Glutamatergic neuron (in vitro differentiated cells): ENCODE measurements at places on chromosomes 2 and 18.

- no peak overlapping the region for H3K27ac ChIP-seq
These were observed 115.8 kb downstream of the CABLES1 start for GRCh38 chr18:23250893-23251656.

- peaks cover 31% of the 10 kb centered on the region for H3K4me1 ChIP-seq
- peak overlapping the region; percentile 97 for H3K27ac ChIP-seq
- H3K27me3 ChIP-seq = peaks cover 8% of the 10 kb centered on the region
- no peak for DNase-seq
These were observed 12.1 kb downstream of the ANKRD23 start for GRCh38 chr2:96831679-96832078.

DNA sequence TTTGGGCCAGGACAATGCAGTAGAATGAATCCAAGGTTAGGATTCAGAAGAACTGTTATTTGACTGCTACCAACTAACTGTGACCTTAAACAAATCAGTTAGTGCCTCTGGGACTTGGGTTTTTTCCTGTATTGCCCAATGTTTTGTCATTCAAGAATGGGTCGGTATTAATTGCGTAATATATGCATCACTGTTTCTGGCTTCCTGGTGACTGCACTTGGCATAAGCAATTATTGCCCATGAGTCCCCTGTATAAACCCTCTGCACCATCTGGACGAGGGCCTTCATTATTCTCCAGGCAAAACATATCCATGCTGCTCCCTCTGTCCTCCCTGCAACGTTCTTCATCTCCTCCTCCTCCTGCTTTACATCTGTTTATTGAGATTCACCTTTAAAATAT is 255.8 kb upstream of the LRRTM1 start:
- H3K27ac ChIP-seq = no peak overlapping the region
- no peak overlapping the region for H3K4me3 ChIP-seq
- DNase-seq = no peak
- no peaks in the 10 kb centered on the region for H3K27me3 ChIP-seq
- no peaks in the 10 kb centered on the region for H3K36me3 ChIP-seq
- no peaks in the 10 kb centered on the region for H3K4me1 ChIP-seq

DNA sequence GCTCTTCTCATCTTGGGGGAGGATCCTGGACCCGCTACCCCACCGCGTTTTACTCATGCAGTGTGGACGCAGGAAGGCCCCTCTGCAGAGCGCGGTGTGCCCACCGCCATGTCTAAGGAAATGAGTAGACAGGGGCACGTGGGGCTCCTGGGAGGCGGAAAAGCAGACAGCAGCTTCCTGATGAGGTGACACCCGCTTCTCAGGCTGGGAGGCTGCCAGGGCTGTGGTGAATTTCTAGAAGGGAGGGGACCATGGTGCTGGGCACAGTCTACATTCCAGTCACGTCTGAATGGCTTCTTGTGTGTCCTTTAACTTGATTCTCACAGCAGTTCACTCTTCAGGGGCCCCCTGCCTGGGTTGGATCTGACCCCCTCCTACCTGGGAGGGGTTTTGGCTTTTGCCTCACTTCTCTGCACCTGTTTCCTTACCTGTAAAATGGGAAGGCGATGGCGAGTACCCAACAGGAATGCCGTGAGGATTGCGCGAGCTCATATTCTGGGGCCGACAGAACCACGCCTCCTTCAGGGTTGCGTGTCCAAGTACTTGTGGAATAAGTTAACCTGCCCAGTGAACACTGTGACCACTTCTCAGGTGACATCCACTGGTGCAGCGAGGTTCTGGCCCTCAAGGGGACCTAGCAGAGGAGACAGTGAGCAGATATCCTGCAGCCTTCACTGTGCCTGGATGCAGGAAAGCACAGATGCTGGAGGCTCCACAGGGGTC is 32.3 kb upstream of the MBP start:
- peak overlapping the region; percentile 52 for H3K4me3 ChIP-seq
- H3K27ac ChIP-seq = peak overlapping the region; percentile 92
- peaks cover 46% of the 10 kb centered on the region for H3K4me1 ChIP-seq
- H3K27me3 ChIP-seq = peaks cover 14% of the 10 kb centered on the region
- DNase-seq = no peak

GRCh38 chr18:55221622-55222021 is 262.4 kb upstream of the CCDC68 start:
- peaks cover 6% of the 10 kb centered on the region for H3K4me1 ChIP-seq
- H3K27me3 ChIP-seq = no peaks in the 10 kb centered on the region
- H3K4me3 ChIP-seq = no peak overlapping the region
- no peak overlapping the region for H3K27ac ChIP-seq
- no peaks in the 10 kb centered on the region for H3K36me3 ChIP-seq
- no peak for DNase-seq

DNA sequence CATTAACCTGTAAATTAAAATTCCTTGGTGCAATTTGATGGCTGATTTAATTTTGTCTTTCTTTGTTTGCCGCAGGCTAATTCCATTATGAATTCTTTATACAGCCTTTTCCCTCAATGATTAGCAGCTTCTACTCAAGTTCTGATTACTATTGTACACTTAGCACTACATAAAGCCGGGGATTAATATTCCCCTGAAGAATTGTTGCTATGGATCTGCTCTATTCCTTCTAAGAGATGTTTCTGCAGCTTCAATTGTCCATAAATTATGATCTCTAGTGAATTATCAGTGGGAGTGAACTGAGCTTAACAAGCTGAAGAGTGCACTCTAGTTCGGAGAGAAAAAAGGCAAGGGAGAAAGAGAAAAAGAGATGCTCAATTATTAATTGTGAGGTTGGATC is 433.7 kb upstream of the SPRED2 start:
- H3K4me3 ChIP-seq = no peak overlapping the region
- DNase-seq = no peak
- H3K27me3 ChIP-seq = no peaks in the 10 kb centered on the region
- H3K36me3 ChIP-seq = no peaks in the 10 kb centered on the region

GRCh38 chr18:3097082-3097481 is 84.1 kb upstream of the LPIN2 start:
- no peak overlapping the region for H3K4me3 ChIP-seq
- no peaks in the 10 kb centered on the region for H3K36me3 ChIP-seq
- H3K27ac ChIP-seq = no peak overlapping the region
- H3K4me1 ChIP-seq = peaks cover 3% of the 10 kb centered on the region

- no peaks in the 10 kb centered on the region for H3K4me1 ChIP-seq
- H3K27me3 ChIP-seq = no peaks in the 10 kb centered on the region
- no peak for DNase-seq
- no peaks in the 10 kb centered on the region for H3K36me3 ChIP-seq
- H3K27ac ChIP-seq = no peak overlapping the region
These were observed 193.0 kb downstream of the TXNL1 start for GRCh38 chr18:56445422-56445821.

DNA sequence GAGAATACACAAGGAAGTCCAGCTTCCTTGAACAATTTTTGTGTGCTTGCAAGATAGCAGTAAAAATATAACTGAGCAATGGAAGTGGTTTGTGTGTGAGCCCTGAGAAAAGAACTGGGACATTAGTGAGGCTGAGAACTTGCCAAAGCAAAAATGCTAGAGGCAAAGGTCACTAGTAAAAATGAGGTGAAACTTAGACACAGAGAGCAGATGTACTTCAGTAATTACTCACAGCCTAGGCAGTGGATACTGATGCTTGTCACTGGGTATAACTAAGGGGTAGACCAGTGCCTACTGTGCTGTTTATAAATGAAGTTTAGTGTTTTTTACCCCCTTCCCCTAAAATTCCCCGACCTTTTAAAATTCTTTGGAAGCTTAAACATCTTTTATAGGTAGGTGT is 450.1 kb downstream of the LPIN1 start:
- no peak for DNase-seq
- H3K4me1 ChIP-seq = no peaks in the 10 kb centered on the region
- no peaks in the 10 kb centered on the region for H3K36me3 ChIP-seq
- H3K4me3 ChIP-seq = no peak overlapping the region
- H3K27me3 ChIP-seq = no peaks in the 10 kb centered on the region
- H3K27ac ChIP-seq = no peak overlapping the region

- DNase-seq = no peak
- no peaks in the 10 kb centered on the region for H3K4me1 ChIP-seq
- H3K27me3 ChIP-seq = no peaks in the 10 kb centered on the region
- no peak overlapping the region for H3K27ac ChIP-seq
These were observed 60.0 kb upstream of the PSME4 start for GRCh38 chr2:54030806-54031205.

DNA sequence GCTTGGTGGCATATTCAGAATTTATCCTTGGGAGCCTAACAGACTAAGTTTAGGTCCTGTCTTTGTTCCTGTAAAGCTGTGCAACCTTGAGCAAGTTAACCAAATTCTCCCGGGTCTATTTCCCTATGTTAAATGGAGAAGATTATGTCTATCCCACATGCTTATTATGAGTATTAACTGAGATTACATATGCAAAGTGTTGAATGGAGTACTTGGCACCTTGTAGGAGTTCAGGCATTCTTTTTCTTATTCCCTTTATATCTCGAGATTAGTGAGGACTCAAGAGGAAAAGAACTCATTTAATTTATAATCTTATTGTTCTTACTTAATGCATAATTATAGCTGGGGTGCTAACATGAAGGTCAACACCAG is 184.6 kb downstream of the FMNL2 start:
- H3K27ac ChIP-seq = no peak overlapping the region
- peaks cover 4% of the 10 kb centered on the region for H3K36me3 ChIP-seq
- H3K27me3 ChIP-seq = peaks cover 3% of the 10 kb centered on the region
- no peak for DNase-seq
- peaks cover 20% of the 10 kb centered on the region for H3K4me1 ChIP-seq
- no peak overlapping the region for H3K4me3 ChIP-seq

DNA sequence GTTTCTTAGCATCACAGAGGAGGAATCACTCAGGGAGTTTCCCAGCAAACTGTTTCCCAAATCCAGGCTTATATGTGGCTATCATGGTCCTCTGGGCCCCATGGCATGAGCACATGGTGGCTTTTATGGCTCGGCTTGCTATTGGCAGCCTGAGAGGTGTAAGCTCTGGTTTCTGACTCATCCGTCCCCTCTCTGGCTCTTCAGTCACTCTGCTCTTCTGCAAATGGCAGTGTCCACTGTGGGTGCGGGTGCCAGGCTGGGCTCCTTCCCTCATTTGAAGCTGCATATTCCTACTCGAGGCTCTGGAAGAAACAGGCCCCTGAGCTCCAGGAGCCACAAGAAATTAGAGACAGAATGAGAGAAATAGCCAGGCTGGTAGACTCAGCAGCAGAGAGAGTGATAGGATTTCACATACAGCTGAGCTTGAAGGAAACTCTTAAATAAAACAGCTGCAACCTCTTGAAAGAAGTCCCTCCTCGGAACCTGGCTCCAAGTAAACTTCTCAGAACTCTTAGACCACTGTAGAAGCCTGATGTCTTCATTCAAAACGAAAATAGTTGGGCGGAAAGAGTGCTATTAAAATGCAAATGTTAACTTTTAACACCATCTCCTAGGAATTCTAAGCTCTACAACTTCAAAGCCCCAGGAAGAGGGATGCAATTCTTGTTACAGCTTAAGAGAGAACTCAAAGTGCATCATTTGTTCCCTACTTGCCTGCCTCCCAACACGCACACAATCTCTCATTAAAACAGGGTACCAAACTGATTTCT is 212.6 kb upstream of the SP5 start:
- H3K4me3 ChIP-seq = no peak overlapping the region
- peaks cover 4% of the 10 kb centered on the region for H3K4me1 ChIP-seq

DNA sequence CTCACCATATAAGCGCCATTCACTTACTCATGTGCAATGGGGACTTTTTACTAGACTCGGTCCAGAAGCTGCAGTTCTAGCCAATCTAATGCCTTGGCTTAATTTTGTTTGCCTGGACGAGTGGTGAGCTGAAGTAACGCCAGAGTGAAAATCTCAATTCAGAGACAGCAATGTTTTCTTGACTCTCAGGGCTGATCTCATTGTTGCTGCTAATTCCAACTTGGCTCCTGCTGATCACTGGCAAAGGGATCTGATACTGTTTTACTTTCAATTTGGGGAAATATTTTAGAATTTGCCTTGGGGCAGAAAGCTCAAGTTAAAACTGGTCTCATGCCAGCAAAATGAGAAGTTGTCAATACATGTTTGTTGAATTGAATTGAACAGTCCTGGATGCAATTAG is 906.6 kb upstream of the CDH2 start:
- no peak overlapping the region for H3K27ac ChIP-seq
- no peak overlapping the region for H3K4me3 ChIP-seq
- DNase-seq = no peak
- H3K4me1 ChIP-seq = peaks cover 2% of the 10 kb centered on the region
- no peaks in the 10 kb centered on the region for H3K36me3 ChIP-seq

GRCh38 chr2:148540022-148540421 is 104.5 kb upstream of the EPC2 start:
- H3K4me3 ChIP-seq = no peak overlapping the region
- peaks cover 20% of the 10 kb centered on the region for H3K4me1 ChIP-seq
- no peak overlapping the region for H3K27ac ChIP-seq

DNA sequence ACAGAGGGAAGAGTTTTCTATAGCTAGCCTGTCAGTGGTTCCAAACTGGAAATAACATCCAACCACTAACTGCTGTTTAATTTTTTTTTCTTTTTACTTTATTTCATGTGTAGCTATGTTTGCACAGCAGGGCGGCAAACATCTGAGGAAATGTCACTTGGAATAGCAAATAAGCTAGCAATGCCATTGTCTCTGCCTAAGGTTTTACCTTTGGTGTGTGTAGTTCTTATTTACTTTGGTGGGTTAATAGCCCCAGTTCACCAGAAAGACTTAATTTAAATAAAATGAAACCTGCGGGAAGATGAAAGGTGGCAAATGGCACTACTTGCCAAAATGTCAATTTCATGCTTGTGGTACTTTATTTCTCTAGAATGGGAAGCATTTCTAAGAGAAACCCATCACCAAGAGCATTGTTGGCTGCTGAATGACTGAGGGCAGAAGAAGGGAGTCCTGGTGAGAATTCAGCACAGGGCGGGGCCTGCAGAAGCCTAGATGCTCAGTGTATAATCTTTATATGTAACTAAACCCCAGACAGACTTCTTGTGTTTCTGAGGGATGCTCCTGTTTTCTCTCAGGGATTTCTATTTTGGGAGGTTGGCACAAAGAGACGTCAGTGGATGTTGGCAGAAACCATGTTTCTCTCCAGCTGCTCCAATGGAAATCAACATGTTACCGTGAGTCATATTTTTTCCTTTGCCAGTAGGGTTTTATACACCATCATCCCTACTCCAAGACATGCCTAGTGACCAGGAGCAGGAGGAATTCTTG is 300.4 kb upstream of the NT5C1B start:
- H3K27ac ChIP-seq = no peak overlapping the region
- H3K27me3 ChIP-seq = no peaks in the 10 kb centered on the region
- DNase-seq = no peak
- H3K4me3 ChIP-seq = no peak overlapping the region
- H3K4me1 ChIP-seq = no peaks in the 10 kb centered on the region

DNA sequence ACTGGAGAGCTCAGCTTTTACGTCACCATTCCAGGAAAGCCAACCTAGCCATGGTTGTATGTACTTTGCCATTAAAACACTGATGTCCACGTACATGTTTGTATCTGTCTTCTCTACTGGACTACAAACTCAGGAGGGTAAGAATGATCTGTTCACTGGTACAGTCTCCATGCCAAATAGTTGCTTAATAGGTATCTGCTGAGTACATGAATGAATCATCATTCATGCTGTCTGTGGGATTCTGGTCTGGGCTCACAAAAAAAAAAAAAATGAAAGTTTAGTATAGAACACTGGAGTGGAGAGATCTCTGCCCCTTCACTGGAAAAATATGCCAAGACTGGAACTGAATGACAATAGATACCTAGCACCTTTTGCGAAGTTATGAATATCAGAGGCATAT is 102.6 kb upstream of the ITGA4 start:
- H3K4me3 ChIP-seq = no peak overlapping the region
- no peaks in the 10 kb centered on the region for H3K4me1 ChIP-seq
- no peak for DNase-seq
- no peaks in the 10 kb centered on the region for H3K36me3 ChIP-seq
- no peaks in the 10 kb centered on the region for H3K27me3 ChIP-seq
- no peak overlapping the region for H3K27ac ChIP-seq

- no peaks in the 10 kb centered on the region for H3K27me3 ChIP-seq
- H3K36me3 ChIP-seq = no peaks in the 10 kb centered on the region
- no peak overlapping the region for H3K4me3 ChIP-seq
- peak overlapping the region; percentile 44 for H3K27ac ChIP-seq
These were observed 3.1 kb downstream of the PSMD1 start for GRCh38 chr2:231059756-231060155.
